T47D (cell line): ENCODE measurements at places on chromosomes 3 and 15.

DNA sequence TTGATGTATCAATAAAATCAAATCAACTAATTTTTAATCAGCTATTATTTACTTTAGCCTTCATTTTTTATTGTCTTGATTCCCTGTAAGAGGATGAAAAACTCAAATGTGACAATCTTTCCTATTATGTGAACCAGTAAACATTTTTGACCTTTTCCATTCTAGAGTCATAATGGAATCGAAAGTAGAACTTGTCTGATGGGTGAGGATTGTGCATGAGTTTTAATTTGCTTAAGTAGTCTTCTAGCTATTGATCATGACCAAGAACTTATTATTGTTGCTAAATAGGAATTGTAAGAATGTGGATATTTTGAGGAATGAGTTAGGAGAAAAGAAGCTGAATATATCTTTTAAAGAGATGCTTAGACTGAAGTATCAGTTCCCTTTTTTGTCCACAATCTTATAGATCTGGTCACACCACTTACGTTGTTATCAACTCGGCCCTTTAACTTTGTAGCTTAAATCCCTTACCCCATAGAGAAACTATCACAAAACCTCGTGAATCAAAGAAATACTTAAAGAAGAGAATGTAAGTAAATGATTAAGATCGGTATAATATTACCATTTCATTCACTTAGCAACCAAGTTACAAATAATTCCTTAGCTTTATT lies 147.3 kb downstream of the TP63 start:
- no peak for DNase-seq

DNA sequence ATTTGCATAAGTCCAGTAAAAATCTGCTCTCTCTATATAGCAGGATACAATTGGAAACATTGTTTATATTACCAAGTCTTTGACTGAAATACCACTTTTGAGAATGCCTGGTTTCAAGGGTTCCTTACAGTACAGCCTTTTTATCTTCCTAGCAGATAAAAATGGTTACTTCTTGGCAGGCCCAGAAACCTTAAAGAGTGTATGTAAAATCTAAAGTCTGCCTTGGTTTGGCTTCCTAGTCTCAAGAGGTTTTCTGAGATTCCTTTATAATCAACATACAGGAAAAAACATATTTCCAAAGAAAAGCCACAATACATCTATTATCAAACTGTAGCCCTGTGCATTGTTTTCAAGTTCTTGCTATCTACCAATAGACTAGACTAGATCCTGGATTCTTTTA lies 84.6 kb downstream of the PLSCR2 start:
- DNase-seq = no peak

DNA sequence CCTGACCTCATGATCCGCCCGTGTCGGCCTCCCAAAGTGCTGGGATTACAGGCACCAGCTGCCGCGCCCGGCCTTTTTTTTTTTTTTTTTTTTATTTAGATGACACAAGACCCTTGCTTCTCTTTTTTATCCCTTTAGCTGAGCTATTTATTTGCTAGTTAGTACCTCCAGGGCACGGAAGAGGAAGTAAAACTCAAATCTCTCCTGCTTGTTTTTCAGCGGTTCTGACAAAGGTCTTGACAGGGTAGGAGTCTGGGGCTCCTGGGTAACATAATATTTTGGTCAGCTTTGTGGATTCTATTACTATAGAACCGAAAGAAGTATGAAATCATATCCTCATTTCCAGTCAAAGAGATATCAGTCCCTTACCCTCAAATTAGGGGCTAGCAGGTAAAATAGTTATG lies 44.0 kb upstream of the ETV5 start:
- DNase-seq = no peak

GRCh38 chr15:66877477-66878271 lies 175.6 kb downstream of the SMAD6 start:
- no peak for DNase-seq

- no peak for DNase-seq
These were observed at the start of gene SLC24A5 for GRCh38 chr15:48120745-48121144. TSS of gene SLC24A5 (plus strand) at chr15:48120990. CDS start at chr15:48121045, 55 bp downstream.

GRCh38 chr15:36161771-36162212 lies 417.6 kb upstream of the CDIN1 start:
- peak; percentile 53 for DNase-seq

GRCh38 chr3:114668099-114668498 lies 374.3 kb downstream of the TIGIT start:
- no peak for DNase-seq

DNA sequence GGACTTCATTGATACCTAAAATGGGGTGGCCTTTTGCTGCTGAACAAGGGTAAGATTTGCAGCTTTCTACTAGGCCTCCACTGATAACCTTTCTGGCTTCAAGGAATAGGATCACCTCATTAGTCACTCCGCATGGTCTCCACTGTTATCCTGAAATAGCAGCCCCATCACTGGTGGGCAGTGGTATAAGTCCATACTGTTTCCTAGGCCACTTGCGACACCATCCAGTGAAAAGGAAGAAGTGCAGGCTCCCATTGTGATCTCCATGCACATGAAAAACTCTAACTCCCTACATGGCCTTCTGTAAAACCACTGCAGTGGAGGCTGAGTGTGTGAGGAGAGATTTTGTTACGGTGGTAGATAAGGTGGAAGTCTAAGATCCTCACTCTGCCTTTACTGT lies 1455.9 kb downstream of the SI start:
- DNase-seq = no peak

GRCh38 chr15:38699633-38700230 lies 135.1 kb upstream of the RASGRP1 start:
- peak; percentile 62 for DNase-seq
